ENCODE measurements at places on chromosomes 12 and 14.
A peak's percentile ranks its signal among the peaks of the same experiment; 100 is the strongest.

GRCh38 chr14:99408286-99408970, 72.2 kb downstream of the SETD3 start:
- no peak for DNase-seq

DNA sequence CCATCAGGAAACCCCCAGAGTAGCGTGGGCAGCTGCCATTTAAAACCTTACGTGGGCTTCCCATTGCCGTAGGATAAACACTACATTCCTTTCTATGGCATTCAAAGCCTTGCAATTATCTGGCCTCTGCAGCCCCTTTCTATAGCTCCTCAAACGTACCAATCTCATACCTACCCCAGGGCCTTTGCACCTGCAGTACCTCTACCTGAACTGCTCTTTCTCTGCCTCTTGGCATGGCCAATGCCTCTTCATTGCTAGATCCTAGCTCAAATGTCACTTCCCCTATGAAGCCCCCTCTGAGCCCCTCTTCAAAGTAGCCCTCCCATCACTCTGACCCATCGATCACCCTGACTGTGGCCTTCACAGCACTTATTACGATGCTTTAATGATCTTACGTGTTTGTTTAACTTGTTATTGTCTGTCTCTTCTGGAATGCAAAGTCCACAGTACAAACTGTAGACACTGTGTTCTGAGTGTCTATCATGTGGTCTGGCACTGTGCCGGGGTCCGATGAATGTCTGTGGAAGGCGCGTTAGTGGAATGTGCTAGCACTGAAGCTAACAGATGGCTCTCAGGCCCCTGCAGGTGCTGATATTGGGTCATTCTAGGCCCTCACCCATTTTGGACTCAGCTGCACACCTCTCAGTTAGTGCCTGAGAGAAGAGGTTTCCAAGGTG, 157.3 kb upstream of the NOS1 start:
- no peak for DNase-seq

- DNase-seq, result no peak
Observed at GRCh38 chr12:80118565-80119324, 19.4 kb downstream of the OTOGL start.

- DNase-seq, result peak; percentile 39
Observed at GRCh38 chr14:28784096-28785048, 17.8 kb downstream of the FOXG1 start.

- no peak for DNase-seq
Observed at GRCh38 chr14:66135831-66136230, 350.3 kb upstream of the CCDC196 start.

GRCh38 chr12:71838676-71839075, 883 bp upstream of the TBC1D15 start:
- no peak for DNase-seq

GRCh38 chr12:92445253-92446082, 257.3 kb upstream of the PLEKHG7 start:
- no peak for DNase-seq

DNA sequence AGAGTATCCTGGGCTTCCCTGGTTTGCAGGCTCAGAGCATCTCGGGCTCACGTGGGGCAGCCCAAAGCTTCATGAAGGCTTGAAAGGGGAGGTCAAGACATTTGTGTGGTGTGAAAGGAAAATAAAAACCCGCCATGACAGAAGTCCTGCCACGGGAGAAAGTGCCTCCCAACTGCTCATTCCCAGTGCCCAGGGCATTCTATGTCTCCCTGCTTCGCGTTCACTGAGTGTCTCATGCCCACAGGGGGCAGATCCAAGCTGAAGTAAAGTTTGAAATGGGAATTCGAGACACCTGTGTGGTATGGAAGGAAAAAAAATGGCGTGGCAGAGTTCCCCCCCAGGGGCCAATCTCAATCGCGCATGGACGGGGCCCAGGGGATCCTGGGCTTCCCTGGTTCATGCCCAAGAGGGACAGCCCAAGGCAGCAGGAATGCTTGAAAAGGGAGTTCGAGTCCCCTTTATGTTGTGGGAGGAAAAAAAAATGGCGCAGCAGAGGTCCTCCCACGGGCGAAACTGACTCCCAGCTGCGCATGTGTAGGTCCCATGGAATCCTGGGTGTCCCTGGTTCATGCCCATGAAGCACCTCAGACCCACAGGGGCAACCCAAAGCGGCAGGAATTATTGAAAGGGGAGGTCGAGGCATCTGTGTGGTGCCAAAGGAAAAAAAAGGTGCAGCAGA, 576.7 kb downstream of the ALG10 start:
- no peak for DNase-seq

- DNase-seq, result peak; percentile 75
Observed at GRCh38 chr12:54404061-54405004, 14.7 kb downstream of the ITGA5 start.

GRCh38 chr12:92505254-92506231, 197.2 kb upstream of the PLEKHG7 start:
- peak; percentile 47 for DNase-seq

DNA sequence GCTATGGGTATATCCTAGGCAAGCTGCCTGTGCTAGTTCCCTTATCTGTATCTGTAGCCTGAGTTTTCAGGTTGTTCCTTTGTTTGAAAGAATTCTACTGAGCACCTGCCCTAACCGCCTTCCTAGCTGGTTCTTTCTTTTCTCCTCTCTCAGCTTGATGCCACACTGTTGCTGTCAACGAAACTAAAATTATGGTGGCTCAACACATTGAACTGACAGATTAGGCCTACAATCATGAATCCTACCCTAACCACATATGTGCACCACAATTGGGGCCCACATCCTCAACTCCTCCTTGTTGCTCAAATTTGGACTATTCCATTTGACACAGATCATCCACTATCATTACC, 36.2 kb upstream of the RESF1 start:
- DNase-seq, result no peak

DNA sequence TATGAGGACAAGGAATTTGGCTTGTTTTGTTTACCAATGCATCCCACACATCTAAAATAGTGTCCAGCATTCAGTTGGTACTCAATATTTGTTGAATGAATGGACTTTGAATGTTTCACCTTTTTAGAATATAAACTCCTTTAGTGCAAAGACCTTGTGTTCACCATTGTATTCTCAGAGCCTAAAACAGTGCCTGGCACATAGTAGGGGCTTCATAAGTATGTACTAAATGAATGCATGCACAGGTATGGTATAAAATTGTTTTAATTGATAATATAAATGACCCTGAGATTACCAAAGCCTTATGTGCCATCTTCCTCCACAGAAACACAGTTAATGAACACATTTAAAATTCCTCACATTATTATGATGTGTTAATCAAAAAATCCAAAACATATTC, 5.0 kb upstream of the NFYB start:
- no peak for DNase-seq

DNA sequence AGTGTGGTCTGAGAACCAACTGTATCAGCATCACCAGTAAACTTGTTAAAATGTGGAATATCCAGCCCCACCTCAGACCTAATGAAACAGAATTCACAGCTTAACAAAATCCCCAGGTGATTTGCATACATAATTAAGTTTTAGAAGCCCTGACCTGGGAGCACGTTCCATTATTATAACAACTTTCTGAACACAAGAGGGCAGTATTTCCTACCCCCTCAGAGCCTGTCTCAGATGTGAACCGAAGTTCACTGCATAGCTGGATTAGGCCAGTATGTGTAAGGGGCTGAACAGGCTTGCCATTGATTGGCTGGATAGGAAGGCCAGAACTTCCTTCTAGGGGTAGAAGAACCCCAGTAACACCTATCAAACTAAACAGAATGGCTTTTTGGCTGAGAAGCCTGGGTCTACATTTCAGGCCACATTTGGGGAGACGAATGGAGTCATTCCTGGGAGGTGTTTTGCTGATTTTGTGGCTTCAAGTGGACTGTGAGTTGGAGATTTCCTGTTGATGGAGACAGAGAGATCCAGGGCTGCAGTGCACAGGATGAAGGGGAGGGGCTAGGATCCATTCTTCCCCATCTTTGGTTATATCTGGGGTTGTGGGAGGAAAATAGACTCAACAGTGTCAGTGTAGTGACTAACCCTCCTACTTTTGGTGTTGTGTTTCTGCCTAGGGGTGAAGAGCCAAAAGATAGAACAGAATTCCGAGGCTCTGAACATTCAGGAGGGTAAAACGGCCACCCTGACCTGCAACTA, 94.7 kb upstream of the OR4E1 start:
- no peak for DNase-seq

- no peak for DNase-seq
Observed at GRCh38 chr12:121964813-121965643, 46.6 kb downstream of the CFAP251 start.

- DNase-seq, result no peak
Observed at GRCh38 chr12:67271976-67272375, 2.8 kb downstream of the CAND1 start.

- no peak for DNase-seq
Observed at GRCh38 chr12:4245446-4245845, 28.1 kb upstream of the CCND2 start.

DNA sequence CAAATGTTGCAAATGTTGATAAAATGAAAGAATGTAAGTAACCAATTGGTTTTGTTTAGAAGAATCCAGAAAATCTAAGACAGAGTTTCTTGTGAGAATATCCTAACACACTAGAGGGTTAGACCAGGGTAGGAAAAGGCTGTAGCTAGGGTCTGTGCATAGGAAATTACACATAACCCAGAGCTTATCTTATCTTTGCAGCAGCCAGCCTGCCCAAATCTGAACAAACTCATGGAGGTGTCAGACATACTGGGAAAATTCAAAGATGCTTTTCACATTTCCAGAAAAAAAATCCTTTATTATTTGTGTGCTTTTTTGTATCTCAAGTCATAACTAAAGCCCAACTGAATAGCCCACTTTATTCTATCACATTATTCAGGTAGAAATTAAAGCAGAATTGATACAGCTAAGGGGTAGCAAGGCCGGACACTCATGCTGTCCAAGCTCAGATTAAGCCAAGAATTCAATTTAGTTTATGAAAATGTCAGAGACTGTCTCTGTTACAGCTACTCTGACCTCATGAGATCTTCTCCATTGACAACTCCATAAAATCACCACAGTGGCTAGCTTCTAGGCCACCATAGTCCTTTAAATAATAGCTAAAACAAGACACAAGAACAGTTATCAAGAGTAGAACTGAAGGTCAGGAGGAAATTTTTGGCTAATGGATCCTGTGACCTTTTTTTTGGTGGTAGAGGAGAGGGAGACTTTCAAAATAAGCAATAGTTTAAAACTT, 169.6 kb upstream of the RASSF8 start:
- DNase-seq, result no peak

GRCh38 chr12:123532019-123532418, 1.5 kb downstream of the RILPL1 start:
- no peak for DNase-seq

DNA sequence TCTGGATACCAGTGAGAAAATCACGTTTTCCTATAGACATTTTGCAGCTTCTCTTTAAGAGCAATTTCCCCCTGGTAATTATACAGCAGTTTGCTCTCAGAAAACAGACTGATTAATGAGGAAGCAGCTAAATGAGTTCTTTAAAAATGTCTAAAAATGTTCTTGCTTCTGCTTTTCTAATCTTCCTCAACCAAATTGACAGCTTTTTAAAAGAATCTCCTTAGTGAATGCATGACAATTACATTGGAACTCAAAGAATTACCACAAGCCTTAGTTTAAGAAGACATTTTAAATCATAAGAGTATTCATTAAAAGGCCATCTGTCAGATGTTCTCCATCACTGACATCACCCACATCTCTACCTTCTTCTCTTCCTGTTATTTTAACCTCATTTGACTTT, 135.8 kb upstream of the PLXNC1 start:
- no peak for DNase-seq

GRCh38 chr12:23066095-23066494, 441.1 kb downstream of the ETNK1 start:
- DNase-seq, result no peak

GRCh38 chr14:69204753-69205152, 13.5 kb downstream of the EXD2 start:
- DNase-seq, result no peak

GRCh38 chr12:27015730-27016076, 1.5 kb upstream of the TM7SF3 start:
- peak; percentile 31 for DNase-seq

GRCh38 chr14:74720526-74720925, 7.6 kb downstream of the FCF1 start:
- DNase-seq, result no peak

DNA sequence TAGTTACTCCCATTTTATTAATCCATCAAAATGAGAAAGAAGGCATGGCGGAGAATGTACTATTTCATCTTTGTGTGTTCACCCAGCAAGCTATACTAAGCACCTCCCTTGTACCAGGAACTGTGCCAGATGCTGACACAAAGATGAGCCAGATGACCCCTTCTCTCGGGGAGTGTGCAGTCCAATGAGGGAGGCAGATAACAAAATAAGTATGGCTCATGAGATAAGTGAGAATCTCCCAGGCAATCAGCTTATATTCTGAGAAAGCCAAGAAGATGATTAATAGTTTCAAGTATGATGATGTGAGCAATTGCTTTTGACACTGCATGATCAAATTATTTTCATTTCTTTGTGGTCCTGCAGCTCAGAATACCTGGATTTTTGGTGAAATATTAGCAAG, 1.3 kb upstream of the TMEM233 start:
- no peak for DNase-seq

- no peak for DNase-seq
Observed at GRCh38 chr12:118429688-118430383, 53.5 kb downstream of the SUDS3 start.

- DNase-seq, result no peak
Observed at GRCh38 chr14:95533391-95533821, 1.4 kb upstream of the GLRX5 start.

DNA sequence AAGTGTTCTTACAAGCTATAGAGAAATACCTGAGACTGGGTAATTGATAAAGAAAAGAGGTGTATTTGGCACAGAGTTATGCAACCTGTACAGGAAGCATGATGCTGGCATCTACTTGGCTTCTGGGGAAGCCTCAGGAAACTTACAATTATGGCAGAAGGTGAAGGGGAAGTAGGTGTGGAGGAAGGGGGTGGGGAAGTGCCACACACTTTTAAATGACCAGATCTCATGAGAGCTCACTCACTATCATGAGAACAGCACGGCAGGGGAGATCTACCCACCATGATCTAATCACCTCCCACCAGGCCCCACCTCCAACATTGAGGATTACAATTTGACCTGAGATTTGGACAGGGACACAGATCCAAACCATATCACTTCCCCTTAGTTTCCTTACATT, 32.8 kb downstream of the TSHR start:
- no peak for DNase-seq

DNA sequence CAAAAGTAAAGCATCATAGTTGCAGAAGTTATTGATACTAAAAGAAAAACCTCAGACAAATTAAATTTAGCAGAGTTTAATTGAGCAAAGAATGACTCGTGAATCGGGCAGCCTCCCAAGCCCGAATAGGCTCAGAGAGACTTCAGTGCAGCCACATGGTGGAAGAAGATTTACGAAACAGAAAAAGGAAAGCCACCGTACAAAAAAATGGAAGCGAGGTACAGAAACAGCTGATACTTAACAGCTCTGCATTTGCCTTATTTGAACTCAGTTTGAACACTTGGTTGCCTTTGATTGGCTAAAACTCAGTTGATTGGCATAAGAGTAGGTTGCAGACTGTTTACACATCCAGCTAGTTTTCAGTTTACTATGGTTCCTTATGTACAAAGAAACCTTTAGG, 12.9 kb downstream of the TTC9 start:
- DNase-seq, result no peak

- no peak for DNase-seq
Observed at GRCh38 chr14:61609884-61610283, 85.4 kb upstream of the HIF1A start.
